ENCODE measurements at places on chromosomes 12 and 14.

GRCh38 chr12:110088936-110089335 is 35.2 kb upstream of the IFT81 start:
- DNase-seq: no peak

GRCh38 chr14:92489394-92490238 is 24.0 kb upstream of the RIN3 start:
- no peak for DNase-seq

DNA sequence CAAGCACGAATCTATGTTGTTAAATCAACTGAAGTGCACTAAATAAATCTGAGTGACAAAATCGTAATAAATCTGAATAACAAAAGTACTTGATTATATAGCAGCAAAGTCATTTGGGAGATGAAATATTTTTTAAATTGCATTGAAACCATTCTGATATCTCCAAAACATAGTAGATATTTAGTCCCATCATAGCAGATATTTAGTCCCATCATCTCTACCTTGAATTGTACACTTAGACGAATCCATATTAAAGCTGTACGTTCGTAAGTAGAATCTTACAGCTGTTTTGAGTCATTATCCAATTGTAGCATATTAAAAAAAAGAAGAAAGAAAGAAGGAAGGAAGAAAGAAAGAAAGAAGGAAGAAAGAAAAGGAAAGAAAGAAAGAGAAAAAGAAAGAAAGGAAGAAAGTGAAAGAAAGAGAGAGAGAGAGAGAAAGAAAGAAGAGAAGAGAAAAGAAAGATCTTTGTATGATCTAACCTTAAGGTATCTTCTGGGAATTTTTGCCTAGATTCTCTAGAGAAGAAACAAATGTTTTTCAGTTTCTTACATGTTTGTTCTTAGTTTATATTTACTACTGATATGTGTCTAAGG is 2.6 kb downstream of the DCN start:
- no peak for DNase-seq

DNA sequence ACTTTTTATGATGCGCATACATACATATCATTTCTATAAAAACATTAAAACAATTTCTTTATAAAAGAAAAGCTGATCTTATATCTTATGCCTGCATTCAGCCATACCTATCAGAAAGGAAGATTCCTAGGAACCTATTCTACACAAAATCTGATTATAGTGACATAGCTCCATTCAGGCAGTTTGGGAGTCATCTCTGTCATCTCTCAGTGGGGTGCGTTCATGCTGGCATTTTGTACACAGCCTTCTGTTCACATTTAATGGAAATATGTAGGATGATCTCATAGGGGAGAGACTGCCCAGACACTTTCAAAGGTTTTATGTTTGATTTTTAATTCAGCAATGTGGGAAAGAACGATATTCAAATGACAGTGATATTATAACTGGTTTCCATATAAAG is 52.9 kb downstream of the ATL1 start:
- DNase-seq: no peak

DNA sequence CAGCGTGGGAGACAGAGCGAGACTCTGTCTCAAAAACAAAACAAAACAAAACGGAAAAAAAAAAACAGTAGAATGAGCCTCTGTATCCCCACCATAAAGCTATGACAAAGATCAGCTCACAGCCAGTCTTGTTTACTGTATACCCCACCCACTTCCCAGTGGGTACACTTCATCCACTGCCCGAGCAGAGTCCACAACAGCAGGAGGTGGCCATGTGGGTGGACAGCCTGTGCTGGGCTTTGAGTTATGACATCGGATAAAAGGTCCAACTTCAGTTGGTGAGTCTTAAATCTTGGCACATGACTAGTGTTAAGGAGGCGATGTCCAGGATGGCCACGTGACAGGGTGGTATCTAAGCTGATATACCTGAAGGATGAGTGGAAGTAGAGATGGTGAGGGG is 34.8 kb upstream of the MAPKAPK5 start:
- no peak for DNase-seq

DNA sequence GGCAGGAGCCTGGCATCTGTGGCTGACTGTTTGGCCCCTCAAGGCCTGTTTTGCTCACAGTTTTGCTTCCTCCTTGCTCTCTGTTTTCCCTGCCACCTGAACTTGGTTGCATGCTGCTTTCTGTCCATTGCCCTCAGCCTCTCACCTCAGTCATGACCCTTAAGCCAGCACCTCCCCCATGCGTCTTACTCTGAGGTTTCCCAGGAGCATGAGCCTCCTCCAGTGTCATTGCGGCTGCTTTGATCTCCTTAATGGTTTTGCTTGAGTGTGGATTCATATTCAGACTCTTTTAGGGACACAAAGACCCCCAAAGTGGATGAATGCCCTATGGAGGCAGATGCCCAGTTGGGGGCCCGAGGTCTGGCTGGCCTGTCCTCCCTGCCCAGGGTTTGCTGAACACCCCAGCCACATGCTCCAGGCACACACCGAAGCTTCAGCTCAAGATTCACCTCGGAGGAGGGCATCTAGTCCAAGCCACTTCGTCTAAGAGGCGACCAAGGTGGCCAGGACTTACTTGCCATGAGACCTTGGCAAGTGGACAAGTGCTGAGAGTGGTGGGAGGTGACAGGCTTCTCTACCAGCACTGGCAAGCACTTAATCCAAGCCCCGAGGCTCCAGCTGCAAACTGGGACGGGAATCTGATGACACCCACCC is 95.4 kb upstream of the DIO3 start:
- no peak for DNase-seq

GRCh38 chr12:2853626-2854025 is 3.2 kb downstream of the TEX52 start:
- DNase-seq: no peak

DNA sequence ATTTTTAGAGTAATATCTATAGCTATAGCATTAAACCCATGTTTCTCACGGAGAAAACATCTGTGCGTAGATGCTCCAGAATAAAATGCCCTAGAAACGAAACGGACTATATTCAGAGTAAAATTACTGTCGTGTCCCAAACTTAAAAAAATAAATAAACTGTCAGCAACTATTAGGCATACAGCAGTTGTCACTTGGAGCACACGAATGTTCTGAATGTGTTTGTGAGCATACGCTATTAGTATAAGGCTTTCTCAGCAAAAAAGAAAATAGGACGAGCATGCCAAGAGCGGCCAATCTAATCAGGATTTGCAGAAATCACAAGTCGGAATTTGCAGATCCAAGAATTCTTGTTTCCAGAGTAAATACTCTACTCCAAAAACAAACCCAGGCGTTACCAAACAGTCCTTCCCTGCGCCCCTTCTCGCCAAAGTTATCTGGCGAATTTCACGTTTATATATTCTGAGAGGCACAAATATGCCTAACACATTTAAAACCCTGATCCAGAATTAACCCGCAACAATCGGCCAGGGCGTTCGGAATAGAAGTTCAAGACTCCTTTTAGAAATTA is 836 bp downstream of the PTPN21 start:
- DNase-seq: no peak

DNA sequence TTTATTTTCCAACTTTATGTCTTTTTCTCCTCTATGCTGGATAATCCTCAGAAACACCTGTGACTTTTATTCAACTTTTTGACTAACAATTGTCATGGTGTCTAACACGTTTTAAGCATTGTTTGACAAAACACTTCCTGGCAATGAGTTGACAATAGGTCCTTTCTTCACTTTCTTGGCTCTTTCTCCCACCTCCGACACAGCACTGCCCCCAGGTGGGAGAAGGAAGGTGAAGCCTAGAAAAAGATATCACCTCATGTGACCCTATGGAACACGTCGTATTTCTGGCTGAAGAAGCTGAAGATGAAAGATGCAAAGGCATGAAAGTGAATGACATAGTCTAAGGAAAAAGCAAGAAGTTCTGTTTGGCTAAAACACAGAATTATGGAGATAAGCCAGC is 430.0 kb downstream of the ETNK1 start:
- DNase-seq: no peak
